ENCODE measurements at places on chromosomes 4 and X.

GRCh38 chr4:136009258-136009832 lies 1522.9 kb downstream of the PCDH18 start:
- no peak for DNase-seq

DNA sequence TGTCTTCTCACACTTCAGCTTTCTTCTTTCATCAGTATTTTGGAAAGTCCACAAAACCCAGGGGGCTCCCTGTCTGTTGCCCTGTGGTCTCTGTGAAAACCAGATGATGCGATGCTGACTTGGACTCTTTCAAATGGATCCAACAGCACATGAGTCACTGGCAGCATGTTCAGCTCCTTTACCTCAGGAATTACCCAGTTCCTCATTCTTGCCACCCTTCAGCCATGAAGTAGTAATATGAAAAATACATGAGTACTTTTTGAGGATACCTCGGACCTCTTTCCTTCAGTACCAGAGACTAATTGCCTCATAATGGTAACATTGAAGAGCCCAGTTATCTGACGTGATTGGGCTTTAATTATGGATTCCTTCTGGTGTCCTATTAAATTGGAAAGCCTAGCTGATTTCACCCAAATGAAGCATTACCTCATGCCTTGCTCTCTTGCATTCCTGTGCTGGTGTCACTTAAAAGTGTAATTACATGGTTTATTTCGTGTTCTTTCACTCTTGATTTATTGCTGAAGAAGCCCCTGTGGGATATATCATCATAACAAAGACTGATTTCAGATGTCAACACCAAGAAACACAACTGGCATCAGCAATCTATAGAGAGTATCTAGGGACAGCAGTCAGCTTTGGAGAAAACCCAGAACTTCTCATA lies 63.4 kb downstream of the NFKB1 start:
- peak; percentile 16 for DNase-seq

DNA sequence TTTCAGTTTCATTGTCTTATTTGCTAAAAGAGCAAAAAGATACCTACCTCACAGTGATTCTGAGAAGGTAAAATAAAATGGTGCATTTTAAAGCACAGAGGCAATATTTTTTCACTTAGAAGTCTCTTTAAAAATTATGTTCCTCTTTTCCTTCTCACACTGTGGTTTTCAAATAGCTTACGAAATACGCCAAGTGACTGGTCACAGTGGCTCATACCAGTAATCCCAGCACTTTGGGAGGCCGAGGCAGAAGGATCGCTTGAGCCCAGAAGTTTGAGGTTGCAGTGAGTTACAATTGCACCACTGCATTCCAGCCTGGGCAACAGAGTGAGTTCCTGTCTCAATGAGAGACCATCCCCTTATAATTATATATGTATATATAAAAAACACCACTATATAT lies 372.6 kb downstream of the FBXO8 start:
- DNase-seq = no peak

DNA sequence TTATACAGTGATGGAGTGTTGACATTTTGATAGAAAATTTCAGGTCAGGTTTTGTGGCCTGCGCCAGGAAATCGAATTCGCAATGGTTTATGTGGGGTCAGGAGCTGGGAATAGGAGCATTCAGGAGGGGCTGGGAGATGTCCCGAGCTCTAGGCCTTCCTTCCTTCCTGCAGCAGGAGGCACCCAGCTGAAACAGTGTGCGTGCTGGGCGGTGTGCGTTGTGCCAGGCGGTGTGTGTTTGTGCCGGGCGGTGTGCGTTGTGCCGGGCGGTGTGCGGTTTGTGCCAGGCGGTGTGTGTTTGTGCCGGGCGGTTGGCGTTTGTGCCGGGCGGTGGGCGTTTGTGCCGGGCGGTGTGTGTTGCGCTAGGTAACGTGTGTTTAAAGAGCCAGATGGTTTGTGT lies 1.7 kb downstream of the UVSSA start:
- no peak for DNase-seq
